Stimulated activated CD8-positive, alpha-beta memory T cell treated with anti-CD3 and anti-CD28 coated beads, Interleukin-4, amount 100 ng/mL, for 1 hour (primary cell): ENCODE measurements at places on chromosomes 1 and 21.

- no peak for DNase-seq
Measured at GRCh38 chr1:212586206-212587015, 22.1 kb upstream of the ATF3 start.

- DNase-seq, result no peak
Measured at GRCh38 chr1:159214149-159214760, 9.6 kb downstream of the ACKR1 start.

DNA sequence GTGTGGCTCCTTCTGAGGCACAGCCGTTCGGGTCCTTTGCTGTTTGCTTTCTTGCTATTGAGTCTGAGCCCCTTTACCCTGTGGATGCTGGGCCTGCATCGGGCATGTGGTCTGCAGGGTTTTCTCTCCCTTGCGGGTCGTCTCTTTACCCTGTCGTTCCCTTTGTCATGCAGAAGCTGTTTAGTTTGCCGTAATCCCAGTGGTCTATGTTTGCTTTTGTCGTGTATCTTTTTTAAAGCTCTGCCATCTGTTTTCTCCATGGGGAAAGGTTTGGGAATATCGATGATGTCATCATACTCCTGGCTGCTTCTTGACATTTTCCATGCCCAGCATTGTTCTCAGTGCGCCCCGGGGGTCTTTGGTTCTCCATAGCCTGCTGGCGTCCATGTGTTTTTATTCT lies 68.2 kb downstream of the AGPAT3 start:
- no peak for DNase-seq

DNA sequence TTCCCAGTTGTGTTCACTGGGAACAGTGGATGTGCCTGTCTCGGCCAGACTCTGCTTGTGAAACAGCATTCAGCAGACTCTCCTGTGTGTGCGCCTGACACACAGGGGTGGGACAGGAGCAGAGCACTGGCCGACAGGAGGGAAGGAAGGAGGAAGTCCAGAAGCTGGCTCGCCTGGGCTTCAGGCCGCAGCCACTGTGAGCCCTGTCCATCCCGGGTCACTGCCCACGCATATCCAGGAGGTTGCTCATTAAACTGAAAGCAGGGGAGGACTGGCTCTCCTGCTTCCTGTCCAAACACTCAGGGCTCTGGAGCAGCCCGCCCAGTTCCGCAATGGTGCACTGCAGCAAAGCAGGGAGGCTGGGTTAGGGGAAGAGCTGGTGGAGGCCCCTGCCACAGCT lies 218.7 kb upstream of the VAMP3 start:
- no peak for DNase-seq

DNA sequence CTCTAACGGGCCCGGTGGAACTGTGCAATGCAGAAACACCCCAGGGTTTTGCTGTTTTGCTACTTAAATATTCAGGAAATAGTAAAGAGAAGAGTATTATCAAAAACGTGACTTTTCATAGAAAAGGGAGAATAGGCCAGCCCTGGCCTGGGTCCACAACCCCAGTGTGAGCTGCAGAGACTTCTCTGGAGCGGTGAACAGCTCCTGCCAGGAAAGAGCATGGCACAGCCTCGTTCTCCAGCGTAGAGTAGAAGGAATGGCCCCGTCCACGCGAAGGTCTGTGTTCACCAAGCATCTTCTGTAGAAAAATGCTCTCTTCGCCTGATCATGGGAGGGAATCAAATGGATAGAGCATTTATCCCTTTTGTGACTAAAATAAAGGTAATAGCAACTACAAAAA lies 51.4 kb downstream of the PDE9A start:
- DNase-seq, result no peak

DNA sequence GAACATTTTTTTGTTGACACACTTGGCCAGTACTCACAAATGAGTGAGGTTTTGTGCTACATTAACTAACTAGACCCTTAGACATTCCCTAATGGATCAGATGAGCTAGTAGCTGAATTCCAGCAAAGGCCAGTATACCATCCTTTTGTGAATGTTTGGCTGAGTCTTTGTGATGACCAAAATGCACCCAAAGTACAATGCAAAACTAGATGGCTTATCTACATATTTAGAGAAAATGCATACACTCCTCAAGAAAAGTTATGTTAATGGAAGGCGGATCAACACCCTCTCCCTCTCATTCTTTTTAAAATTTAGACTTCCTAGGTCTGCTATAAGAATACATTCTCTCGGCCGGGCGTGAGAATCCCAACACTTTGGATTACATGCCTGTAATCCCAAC lies 20.1 kb upstream of the DNAJC28 start:
- no peak for DNase-seq

DNA sequence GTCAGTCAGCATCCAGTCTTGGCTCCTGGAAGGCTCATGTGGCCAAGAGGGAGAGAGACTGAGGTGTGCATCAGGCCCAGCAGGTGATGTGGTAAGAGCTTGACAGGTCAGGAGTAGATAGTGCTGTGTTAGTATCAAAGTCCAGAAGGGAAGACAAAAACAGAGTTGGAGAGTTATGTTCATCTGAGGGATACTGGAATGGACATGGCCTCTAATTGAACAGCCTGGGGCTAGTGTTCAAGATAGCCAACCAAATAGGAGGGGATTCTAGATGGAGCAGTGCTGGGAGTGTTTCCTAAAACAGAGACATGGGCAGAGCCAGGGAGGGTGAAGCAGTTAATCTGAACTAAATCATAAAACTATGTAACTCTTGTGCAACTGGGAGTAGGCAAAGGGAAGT lies 120.7 kb upstream of the MARK1 start:
- no peak for DNase-seq

GRCh38 chr1:178411756-178412399 lies 84.9 kb downstream of the CLEC20A start:
- DNase-seq, result no peak

GRCh38 chr1:210025870-210026269 lies 87.9 kb downstream of the SYT14 start:
- DNase-seq, result no peak

DNA sequence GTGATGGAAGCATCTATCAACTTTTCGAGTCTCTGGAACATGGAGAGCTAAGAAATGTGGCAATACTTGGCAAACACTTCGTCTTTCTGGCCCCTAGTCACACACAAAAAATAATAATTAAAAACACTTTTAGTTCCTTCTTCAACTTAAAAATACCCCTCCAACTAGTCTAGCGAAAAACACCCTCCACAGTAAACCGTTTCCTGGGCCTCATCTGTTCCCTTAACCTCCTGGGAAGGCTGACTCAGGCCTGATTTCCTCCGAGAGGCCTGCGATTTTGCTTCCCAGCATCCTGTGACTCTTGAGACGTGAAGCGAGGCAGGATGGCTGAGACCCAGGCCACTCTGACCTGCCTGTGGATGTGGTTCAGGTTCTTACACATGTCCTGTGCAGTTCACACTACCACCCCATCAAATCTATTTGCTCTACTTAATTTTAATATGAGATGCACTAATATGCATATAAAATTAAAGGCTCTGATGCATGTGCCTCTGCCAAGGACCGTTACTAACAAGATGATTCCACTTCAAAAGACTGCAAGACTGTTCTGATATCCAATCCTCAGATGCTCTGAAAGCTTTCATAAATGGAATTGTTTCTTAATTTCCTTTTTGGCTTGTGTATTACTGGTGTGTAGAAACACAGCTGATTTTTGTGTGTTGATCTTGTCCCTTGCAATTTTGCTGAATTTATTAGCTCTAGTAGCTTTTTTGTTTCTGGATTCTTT lies 3.5 kb downstream of the NAV1 start:
- no peak for DNase-seq

DNA sequence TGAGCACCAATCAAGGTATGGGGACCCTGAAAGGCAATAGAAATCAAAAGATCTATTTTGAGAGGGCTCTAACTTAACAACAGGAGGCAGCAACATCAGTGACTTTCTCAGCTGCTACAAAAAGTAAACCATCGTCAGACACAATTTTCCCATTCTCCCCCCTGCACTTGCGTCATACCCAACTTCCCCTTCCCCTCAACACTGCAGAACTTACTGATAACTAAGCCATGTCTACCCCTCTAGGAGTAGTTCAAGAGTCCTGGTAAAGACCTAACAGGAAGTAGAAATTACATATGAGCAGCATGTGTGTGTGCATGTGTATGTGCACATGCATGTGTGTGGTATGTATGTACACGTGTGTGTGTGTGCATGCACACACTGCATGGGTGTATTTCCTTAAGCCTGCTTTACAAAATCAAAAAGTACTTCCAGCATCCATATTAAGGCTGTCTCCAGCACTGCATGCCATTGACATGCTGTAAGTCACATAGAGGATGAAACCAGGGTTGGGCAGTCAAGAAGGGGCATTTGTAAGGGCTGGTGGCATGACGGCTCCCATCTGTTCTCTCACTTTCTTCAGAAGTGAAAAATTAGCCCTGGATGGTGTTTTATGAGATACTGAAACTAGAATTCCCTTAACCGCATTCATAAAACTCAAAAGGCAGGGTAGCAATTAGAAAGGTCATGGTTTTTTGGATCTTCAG lies 460.1 kb upstream of the RUNX1 start:
- DNase-seq, result no peak
